DMS 273 treated with DMSO at 0.1 percent for 48 hours (cell line): ENCODE measurements at places on chromosomes 7 and 10.
A peak's percentile ranks its signal among the peaks of the same experiment; 100 is the strongest.

DNA sequence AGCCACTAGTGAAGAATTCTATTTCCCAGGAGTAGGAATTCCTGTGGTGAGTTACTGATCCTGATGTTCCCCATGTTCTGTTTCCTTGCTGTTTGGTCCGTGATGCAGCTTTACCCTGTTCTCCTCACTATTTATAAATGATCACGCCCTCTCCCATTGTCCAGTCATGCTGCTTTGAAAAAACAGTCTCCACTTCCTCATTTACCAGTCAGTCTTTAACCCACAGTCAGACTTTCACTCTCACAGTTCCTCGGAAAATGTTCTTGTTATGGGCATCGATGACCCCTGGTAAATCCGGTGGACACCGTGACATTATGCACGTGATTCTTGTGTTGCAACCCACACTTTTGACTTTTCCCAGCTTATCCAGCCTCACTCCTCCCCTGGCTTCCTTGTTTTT, 14.4 kb downstream of the SCIN start:
- no peak for DNase-seq

DNA sequence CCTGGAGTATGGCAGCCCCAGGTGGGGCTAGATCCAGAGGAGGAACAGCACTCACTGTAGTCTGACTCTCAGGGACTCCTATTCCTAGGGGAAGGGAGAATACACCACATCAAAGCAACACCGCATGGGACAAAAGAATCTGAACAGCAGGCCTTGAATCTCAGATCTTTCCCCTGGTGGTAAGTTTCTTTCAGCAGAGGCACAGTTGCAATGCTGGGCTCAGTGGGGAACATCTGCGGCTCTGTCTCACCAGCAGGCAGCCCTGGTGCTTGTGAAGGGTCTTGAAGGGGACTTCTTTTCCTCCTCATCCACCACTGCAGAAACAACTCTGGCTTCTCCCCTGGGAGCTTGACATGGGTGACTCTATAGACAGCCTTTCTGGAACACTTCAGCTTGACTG, 111.2 kb upstream of the ARHGAP21 start:
- DNase-seq, result no peak

DNA sequence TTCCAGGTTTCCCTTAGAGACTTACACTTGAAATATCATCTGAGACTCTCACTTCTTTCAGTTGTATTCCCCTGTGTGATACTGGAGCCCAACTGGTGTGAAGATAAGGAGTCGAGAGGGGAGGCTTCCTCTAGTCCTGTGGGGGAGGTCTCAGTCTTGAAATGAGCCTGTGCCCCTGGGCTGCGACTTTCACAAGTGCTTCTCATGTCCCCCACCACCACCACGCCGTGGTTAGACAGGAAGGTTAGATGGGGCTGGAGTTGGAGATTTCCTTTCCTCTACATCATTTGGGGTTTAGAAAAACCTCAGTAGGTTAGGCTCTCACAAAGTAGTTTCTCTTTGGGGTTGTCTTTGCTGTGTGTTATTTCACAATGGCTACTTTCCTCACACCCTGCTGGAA, 25.6 kb upstream of the MKX start:
- DNase-seq, result no peak

- DNase-seq, result no peak
These were observed 518 bp upstream of the COMMD3 start for GRCh38 chr10:22315455-22316285.

- no peak for DNase-seq
These were observed 250.9 kb upstream of the TMEM72 start for GRCh38 chr10:44660271-44660670.

DNA sequence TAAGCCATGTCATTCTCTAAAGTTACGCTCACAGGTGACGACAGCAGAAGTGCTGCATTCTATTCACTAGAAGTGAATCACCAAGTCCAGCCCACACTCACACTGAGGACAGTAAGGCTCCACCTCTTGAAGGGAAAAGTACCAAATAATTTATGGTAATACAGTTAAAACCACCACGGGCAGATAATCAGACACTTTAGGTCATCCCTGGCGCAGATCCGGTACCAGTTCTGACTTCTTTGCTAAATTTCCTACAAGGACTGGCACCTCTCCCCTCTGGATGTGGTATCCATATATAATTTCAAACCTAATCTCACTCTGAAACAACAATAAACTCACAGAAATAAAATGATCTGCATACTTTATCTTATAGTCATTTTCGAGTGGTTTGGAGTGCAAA, 954.7 kb upstream of the GHITM start:
- no peak for DNase-seq

DNA sequence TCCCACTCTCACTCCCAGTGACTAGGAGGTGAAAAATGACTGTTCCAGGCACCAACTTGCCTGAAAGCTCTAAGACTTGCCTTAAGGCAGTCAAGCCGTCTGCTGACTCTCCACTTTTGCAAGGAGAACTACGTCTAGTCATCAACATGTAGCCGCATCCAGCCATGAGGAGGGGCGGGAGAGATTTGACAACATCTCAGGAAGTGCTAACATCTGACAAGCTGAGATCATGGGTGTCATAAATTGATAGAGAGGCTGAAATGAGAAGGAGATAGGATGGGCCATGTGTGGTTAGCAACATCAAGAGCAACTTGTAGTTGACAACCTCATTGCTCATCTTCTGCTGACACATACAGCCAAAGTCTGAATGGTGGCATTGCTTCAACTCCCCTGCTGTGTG, 9.0 kb upstream of the TBXAS1 start:
- DNase-seq, result no peak

DNA sequence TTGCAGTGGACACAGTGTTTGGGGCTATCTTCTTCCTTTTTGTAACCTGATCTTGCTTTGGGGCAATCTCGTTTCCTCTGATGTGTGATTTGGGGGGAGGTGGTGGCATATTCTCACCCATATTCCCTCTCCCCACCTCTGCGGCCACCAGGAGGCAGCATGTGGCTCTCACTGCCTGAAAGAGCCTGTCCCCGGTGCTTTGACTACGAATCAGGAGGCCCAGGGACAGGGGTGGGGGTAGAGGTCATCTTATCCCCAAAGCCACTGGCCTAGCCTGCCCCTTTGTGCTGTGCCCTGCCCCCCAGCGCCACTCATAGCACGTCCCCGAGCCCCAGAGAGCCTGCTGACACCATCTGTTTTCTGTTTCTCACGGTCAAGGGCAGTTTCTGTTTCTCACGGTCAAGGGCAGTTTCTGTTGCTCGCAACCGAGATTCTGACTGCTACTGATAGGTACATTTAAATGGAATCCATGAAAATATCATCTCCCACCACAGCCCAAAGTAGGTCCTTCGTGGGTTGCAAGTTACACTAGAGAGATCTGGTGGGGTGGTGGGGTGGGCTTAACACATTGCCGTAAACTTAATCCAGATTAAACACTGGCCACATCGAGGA, 28.2 kb downstream of the PHYH start:
- DNase-seq, result peak; percentile 1

GRCh38 chr10:121664671-121665070, 66.4 kb upstream of the FGFR2 start:
- DNase-seq, result no peak

DNA sequence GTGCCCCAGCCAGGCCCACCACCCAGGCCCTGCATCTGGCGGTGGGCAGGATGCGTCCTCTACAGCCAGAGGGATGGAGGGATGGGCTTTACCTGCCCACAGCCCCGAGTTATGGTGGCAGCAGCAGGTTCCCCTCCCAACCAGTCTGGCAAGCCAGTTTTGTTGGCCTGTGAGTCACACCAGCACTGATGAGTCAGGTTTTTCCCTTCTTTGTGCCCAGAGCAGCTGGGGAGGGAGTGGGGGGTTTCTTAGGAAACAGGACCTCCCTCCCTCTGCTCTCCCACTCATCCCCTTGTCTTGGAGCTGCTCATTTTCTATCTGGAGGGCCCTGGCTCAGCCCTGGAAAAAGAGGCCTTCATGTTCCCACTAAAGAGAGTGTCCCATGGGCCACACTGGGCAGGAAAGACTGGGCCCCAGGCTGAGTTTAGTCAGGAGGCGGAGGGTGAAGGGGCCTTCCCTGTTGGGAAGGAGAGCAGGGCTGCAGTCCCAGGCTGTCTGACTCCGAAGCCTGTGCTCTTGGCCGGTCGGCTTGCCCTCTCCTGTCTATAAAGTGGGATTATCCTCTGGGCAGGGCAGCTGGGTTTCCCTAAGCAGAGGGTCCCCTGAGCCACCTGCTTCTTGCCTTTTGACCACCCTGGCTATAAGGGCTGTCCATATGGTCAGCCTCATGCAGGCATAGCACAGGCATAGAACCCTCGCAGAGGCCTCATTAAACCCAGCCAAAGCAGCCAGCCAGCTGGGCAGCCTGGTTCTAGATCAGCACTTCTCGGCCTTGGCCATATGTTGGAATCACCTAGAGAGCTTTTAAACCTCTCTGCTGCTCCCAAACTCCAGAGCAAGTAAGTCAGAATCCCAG, 30.2 kb upstream of the ANKRD2 start:
- peak; percentile 61 for DNase-seq

GRCh38 chr10:77531441-77532001, 106.1 kb downstream of the KCNMA1 start:
- DNase-seq, result no peak

DNA sequence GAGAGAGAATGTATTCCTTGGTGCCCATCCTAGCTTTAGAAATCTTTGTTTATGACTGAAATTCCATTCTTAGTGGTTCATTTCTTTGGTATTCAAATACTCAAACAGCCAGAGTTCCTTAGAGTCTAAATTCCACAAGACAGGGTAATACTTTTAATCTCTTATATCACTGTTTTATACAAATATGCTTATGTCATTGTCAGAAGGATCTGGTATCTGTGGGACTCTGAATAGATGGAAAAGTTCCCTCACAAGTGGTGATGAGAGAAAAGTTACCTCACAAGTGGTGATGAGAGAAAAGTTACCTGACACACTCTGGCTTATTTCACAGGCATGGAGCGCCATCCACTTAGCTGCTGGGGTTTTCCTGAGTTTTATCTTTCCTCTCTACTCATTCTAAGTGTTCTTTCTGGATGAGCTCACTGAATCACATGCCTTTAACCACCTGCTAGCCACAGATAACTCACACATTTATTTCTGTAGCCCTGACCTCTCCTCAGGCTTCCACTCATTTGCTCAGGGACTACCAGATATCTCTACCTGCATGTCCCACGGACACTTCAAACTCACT, 784.0 kb downstream of the SUGCT start:
- no peak for DNase-seq

- no peak for DNase-seq
These were observed 342.5 kb downstream of the RPS24 start for GRCh38 chr10:78375854-78376785.

DNA sequence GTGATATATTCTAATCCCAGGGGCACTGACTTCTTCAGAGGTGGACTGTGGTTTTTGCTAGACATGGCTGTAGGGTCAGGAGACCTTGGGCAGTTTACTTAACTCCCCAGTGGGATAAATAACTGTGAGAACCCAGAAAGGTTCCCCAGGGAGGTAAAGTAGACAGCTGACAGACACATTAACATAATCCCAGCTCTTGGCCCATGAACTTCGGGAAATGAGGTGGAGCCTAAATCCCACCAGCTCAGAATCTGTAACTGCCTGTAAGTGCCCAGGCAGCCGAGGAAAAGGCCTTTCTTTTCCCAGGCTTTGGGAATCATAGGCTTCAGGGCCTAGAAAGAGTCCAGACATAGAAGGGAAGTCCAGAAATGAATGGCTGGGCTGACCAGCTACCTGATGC, 106.0 kb downstream of the LRRC18 start:
- DNase-seq, result no peak

GRCh38 chr7:105306298-105306748, 82.4 kb downstream of the SRPK2 start:
- DNase-seq, result no peak

DNA sequence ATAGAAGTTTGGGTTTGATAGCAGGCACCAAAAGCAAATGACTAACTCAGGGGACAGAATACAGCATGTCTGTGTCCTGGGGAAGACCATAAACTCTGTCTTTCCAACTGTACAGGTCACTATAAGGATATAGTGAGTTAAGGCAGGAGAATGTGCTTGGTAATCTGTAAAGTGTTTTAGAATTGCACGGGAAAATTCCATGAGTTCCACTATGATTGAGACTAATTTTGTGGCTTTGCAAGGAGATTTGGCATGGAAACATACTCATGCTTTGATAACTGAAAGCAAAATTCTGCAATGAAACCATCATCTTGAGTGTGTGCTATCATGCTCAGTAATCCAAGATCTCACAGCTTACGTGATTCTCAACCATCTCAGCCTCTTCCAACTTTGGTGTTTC, 152.6 kb downstream of the PKD1L1 start:
- DNase-seq, result no peak

DNA sequence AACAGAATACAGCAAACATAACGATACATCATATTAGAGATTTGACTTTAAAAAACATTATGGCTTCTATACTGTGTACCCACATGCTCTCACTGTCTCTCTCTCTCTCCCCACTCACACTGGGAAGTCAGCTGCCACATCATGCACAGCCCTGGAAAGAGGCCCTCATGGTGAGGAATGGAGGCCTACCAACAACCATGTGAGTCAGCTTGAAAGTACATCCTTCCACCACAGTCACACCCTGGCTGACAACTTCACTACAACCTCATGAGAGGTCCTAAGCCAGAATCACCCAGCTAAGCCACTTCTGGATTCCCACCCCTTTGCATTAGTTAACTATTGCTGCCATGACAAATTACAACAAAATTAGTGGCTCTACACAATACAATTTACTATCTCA, 23.3 kb upstream of the GPR22 start:
- DNase-seq, result no peak

DNA sequence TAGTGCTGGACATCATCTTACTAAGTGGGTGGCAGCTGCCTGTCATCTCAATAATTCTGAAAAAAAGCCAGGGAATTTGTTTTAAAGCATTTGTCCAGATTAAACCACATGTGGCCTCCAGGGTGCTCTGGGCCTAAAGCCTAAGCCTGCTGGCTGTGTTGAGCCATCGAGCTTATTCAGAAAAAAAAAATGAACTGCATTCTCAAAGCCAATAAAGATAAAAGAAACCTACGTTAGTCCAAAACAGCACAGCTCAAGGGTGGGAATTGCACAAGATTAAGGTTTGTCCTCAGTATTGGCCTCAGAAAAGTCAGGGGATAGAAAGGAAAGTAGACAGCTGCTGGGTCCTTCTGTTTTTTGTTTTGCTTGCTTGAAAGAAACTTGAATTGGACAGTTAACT, 22.6 kb upstream of the PRTFDC1 start:
- DNase-seq, result no peak

DNA sequence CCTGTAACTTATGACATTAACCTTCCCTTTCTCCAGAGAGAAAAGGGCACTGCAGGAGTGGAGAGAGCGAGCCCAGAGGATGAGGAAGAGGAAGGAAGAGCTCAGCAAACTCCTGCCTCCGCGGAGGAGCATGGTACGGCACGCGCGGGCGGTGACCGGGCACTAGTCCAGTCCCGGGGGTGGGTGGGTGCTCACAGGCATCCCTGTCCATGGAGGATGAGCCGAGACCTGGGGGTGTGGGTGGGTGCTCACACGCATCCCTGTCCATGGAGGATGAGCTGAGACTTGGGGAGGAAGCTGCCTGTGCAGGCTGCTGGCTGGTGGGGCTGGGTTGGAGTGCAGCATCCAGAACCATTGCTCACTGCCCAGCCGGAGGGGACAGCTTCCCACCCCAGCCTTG, 23.8 kb downstream of the LRRC27 start:
- DNase-seq, result no peak

- DNase-seq, result no peak
These were observed 79.3 kb downstream of the GRID1 start for GRCh38 chr10:86287110-86287793.
